ENCODE measurements at places on chromosomes 3 and 15.

DNA sequence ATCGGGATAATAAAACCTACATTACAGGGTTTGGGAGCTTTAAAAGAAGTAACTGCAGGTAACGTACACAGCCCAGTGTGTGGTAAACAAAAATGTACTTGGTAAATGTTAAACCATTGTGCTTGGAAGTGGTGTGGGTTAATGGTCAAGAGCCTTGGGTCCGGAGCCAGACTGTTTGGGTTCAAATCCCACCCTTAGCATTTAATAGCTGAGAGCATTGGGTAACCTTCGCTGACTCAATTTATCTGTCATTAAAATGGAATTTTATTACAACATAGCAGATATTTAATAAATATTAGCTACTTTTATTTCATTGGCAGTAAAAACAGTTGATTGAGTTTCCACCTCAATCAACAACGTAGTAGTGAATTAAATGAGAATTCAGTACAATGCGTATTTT lies 1.5 kb downstream of the FSTL1 start:
- no peak for DNase-seq

DNA sequence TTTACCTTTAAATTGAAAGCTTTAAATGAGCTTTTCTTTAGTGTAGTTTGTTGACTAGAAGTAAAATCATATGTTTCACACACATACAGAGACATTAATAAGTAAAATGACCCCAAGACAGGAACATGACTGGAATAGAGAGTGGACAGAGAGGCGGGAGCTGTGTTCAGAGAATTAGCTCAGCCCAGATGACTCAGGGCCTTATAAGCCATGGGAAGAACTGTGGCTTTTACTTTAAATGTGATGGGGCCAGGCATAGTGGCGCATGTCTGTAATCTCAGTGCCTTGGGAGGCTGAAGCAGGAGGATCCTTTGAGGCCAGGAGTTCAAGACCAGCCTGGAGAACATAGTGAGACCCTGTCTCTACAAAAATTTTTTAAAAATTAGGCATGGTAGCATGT lies 26.7 kb downstream of the SACM1L start:
- no peak for DNase-seq

DNA sequence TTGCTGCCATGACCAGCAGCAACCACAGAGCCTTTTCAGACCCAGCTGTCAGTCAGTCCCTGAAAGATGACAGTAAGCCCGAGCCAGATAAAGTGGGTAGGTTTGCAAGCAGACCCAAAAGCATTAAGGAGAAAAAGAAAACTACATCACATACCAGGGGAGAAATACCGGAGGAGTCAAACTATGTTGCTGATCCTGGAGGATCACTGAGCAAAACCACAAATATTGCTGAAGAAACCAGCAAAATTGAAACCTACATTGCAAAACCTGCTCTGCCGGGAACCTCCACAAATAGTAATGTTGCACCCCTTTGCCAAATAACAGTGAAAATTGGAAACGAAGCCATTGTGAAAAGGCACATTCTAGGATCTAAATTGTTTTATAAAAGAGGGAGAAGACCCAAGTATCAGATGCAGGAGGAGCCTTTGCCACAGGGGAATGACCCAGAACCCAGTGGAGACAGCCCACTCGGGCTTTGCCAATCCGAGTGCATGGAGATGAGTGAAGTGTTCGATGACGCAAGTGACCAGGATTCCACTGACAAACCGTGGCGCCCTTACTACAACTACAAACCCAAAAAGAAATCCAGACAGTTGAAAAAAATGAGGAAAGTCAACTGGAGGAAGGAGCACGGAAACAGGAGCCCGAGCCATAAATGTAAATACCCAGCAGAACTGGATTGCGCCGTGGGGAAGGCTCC lies 42.1 kb upstream of the RASA2 start:
- no peak for DNase-seq

DNA sequence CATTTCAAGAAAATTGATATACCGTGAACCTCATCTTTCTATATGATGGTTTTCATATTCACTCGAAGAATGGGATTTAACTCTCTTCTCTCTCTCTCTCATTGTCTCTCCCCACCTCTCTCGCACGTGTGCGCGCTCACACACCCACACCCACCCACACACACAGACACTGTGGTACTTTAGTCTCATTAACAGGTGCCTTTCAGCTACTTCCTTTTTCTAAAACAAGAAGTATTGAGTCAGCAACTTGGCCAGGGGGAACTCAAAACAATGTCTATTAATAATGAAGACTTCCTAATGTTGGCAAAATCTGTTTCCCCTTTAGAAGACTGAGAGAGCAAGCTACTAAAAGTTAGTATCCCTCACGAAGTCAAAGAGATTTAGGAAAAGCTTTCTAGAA lies 150.7 kb downstream of the TMCO5A start:
- DNase-seq: peak; percentile 46

GRCh38 chr3:197317250-197317963 lies 19.0 kb upstream of the DLG1 start:
- no peak for DNase-seq

DNA sequence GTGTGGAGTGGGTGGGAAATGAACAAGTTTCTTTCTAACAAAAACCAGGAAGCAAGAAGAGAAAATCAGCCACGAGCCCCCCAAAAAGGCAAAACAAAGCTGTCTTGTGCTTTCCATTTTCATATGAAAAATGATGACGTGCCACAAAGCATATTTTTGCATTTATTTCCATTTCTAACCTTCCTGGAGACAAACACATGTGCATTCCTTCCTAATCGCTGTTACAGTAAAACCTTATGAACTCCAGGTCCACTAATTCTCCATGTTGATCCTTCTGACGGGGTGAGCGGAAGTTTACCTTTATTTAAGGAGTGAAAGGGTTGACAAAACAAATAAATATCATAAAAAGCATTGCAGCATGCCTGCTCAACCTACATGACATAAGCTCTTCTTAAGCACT lies 211.5 kb downstream of the RORA start:
- DNase-seq: no peak

DNA sequence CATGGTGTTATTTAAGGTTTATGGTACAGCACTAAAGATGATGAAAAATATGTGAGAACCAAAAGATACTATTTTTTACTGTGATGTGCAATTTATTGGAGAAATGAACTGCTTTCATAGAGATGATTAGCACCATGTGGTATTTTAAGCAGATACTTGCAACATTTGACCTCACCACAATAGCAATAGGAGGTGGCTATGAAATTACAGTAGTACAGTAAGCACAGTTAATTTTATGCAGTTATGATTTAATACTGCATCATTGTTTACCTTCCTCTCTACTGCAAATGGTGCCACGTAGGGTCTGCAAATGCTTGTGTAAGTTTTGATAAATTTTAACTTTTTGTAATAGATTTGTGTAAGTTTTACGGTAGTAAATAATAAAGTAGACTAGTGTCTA lies 14.0 kb downstream of the PYGO1 start:
- DNase-seq: no peak

GRCh38 chr3:63405882-63406281 lies 127.8 kb downstream of the SYNPR start:
- no peak for DNase-seq

DNA sequence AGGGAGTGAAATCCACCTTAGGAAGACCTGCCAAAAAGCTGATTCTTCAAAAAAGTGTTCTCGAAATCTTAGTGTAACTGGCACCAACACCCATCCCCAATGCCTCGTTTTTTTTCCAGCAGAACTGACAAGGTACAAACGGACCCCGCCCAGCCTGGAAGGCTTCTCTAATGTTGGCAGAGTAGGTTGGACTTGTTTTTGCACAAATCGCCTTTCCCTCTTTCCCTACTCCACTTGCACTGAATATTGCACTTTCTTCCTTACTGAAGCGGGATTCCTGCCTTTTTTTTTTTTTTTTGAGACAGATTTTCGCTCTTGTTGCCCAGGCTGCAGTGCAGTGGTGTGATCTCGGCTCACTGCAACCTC lies 544 bp upstream of the TIMMDC1 start:
- DNase-seq: no peak

DNA sequence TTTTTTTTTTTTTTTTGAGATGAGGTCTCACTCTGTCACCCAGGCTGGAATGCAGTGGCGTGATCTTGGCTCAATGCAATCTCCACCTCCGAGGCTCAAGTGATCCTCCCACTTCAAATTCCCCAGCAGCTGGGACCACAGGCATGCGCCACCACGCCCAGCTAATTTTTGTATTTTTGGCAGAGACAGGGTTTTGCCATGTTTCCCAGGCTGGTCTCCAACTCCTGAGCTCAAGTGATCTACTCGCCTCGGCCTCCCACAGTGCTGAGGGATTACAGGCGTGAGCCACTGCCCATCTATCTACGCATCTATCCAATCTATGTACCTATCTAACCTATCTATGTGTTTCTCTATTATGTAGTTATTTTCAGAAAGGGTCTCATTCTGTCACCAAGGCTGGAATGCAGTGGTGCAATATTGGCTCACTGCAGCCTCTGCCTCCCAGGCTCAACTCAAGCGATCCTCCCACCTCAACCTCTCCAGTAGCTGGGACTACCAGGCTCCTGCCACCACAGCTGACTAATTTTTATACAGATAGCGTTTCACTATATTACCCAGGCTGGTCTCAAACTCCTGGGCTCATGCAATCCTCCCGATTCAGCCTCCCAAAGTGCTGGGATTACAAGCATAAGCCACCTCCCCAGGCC lies 20.2 kb upstream of the GPX1 start:
- no peak for DNase-seq

DNA sequence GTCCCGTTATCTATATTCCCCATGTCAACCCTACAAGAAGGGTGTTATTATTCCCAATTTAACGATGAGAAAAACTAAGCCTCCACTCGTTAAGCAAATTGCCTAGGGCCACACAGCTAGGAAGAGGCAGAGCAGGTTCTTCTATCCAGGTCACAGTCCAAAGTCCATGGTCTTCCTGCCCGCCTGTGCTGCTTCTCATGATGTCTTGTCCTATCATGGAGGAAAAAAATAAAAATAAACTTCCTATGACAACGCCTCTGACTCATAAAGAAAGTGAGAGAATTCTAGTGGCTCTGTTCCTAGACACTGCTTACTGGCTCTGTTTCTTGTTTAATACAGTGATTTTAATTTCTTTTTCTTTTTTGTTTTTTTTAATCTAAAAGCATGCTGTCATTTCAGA lies 9.7 kb downstream of the COL8A1 start:
- no peak for DNase-seq

- no peak for DNase-seq
Observed at GRCh38 chr3:8441969-8442559, 59.6 kb upstream of the LMCD1 start.

DNA sequence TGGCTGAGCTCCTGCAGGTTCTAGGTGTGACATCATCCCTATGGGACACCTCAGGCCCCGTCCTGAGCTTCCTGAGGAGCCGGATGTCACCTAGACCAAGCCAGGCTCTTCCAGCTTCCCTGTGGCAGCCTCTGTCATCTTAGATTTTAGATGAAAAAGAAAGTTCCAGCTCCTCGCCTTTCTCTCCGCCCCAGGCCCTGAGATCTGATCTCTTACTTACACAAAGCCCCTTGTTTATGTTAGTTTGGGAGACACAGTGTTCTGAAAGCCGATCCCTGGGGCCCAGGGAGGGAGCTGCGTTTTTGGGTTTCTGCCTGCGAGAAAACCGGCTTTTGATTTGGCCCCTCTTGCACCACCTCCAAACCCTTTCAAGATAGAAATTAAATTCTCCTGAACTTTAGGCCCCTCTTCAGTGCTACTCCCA lies 40.2 kb upstream of the FAM107A start:
- DNase-seq: no peak

GRCh38 chr3:129507181-129507831 lies 21.1 kb upstream of the RHO start:
- DNase-seq: no peak

Measured in CD4-positive, alpha-beta T cell treated with Interferon gamma for 1 hour (primary cell).